ENCODE measurements at places on chromosomes 6 and 20. TPM values are rescaled to one million over a fixed set of nuclear protein-coding genes. Genes with fewer than 3 reads are reported as not detected.

The HINT3 gene
- total RNA-seq = 9.1 TPM

GRCh38 chr20:9417665-9418064 lies 96.7 kb upstream of the LAMP5 start:
- no peak for DNase-seq

DNA sequence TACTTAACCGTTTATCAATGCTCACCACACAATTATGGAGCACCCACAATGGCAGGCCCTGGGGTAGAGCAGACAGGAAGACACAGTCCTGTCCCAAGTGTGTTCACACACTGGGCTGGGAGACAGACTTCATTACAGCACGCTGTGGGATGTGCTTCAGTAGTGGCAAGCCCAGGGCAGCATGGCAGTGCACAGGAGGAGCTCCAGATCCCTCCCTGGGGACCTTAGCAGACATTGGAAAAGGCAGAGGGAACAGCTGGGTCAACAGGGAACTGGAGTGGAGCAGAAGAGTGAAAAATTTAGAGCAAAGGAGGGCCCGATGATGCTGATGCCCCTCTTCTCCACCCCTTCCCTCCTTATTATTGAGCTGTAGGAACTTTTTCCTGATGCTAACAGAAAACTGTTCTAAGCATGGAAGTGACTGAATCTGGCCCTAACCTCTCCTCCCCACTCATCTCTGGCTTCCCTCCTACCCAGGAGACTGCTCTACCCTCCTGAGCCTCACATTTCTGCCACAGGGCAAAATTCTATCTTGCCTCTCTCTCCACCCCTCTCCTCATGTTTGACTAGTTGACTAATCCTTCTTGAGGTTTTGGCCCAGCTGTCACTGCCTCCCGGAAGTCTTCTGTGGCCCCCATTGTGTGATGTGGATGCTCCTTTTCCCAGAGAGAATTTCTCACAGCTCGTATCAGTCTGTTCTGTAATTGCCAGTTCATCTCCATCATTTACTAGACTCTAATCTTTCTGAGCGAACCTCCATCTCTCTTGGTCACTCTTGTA lies 41.3 kb upstream of the NOP56 start:
- DNase-seq = no peak

GRCh38 chr20:17460119-17460518 lies 71.1 kb downstream of the BFSP1 start:
- no peak for DNase-seq

The PIM1 gene
- 5.7 TPM for total RNA-seq

- no peak for DNase-seq
These were observed 51.7 kb downstream of the GFOD1 start for GRCh38 chr6:13435477-13436246.

The EMILIN3 gene
- total RNA-seq = 0.30 TPM

- no peak for DNase-seq
These were observed 99.6 kb upstream of the DST start for GRCh38 chr6:56742122-56742791.

The CEP162 gene
- total RNA-seq = 1.7 TPM

DNA sequence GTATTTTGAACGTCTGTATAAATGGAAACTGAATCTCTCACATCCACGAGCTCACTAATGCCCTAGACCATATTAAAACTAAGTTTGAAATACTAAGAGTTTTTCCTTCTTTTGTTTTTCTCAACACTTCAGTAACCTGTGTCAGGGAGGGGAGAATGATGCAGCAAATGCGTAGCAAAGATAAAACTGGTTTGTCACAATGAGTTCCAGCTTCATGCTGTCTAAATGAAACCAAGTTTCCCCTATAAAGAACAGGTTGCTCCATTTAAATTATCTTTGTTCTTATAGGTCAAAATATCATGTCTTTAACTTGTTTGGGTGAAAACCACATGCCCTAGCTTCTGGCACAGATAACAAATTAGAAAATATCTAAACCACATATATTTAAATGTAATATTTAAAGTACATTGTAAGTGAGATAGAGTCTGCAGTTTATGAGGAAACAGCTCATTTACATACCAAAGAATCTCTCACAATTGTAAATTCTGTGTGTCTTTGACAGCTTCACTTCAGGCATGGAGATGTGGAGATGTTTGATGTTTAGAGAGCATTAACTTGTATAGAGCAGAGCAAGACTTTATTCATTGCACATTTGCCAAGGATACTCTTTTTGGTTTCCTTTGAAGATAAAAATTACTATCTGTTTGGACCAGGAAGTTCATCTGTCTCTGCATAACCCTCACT lies 7.3 kb downstream of the TRDN start:
- DNase-seq = no peak

DNA sequence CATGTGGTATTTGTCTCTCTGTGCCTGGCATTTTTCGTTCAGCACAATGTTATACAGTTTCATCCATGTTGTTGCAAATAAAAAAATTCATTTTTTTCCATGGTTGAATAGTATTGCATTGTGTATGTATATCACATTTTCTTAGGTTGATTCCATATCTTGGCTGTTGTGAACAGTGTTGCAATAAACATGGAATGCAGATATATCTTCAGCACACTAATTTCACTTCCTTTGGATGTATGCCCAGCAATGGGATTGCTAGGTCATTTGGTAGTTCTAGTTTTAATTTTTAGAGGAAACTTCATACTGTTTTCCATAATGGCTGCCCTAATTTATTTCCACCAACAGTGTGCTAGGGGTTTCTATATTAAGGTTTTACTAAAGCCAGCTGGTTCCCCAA lies 52.6 kb downstream of the GFRAL start:
- no peak for DNase-seq

DNA sequence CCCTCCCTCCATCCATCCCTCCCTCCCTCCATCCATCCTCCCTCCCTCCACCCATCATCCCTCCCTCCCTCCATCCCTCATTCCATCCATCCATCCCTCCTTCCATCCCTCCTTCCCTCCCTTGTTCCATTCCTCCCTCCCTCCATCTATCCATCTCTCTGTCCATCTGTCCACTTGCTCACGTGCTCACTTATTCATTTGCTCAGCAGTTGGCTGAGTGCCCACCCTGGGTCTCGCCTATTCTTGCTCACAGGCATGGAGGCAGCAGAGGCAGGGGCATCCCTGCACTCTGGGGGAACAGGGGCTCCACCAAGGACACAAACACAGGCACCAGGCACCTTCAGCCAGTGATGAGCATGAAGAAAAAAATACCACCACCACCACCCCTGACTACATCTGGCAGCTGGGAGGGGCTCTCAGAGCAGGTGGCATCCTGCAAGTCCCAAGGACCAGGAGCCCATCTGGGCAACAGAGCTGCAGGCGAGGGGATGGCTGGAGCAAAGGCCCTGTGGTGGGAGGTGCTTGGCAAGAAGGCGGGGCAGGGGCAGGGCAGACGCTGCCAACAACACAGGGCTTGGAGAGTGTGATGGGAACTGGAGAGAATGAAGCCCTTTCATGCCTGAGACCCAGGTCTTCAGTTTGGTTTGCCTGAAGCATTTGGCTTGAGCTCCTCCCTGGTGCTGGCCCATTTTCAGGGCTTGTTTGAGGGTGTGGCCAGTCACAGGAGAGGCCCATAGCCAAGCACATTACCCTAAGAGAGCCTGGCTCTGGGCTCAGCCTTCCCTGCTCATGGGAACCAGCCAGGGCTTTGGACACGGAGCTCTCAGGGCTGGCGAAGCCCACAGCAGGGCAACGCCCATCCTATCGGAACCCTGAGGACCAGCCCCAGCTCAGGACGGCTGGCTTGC lies 40.2 kb upstream of the MRGBP start:
- DNase-seq = no peak

The ACTL10 gene
- total RNA-seq = 0.20 TPM

DNA sequence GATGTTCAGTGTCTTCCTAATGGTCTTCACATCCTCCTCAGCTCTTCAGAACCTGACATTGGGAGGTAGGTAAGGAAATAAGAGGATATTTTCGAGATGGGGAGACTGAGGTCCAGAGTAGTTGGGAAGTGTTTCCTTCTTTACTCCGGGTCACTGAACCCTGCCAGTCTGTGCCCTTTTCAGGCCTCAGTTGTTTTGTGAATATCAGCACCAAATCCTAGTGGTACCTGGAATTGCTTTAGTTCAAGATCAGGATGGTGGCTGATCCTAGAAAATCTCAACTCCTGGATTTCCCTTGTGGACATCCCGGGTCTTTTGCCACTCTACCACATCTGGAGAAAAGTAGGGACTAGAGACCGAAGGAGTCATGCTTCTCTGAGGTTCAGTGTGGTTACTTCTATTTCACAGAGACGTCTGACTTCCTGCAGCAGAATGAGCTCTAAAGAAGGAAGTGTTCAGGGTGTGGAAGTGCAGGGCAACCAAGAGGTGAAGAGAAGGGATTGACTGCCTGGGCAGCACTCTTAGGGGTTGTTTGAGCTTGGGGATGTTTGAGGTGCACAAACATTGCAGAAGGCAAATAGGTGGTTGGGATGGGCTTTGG lies 995 bp downstream of the STK4 start:
- no peak for DNase-seq

GRCh38 chr6:27517928-27518787 lies 45.3 kb upstream of the ZNF184 start:
- no peak for DNase-seq

The TOP1 gene
- total RNA-seq = 18.0 TPM

DNA sequence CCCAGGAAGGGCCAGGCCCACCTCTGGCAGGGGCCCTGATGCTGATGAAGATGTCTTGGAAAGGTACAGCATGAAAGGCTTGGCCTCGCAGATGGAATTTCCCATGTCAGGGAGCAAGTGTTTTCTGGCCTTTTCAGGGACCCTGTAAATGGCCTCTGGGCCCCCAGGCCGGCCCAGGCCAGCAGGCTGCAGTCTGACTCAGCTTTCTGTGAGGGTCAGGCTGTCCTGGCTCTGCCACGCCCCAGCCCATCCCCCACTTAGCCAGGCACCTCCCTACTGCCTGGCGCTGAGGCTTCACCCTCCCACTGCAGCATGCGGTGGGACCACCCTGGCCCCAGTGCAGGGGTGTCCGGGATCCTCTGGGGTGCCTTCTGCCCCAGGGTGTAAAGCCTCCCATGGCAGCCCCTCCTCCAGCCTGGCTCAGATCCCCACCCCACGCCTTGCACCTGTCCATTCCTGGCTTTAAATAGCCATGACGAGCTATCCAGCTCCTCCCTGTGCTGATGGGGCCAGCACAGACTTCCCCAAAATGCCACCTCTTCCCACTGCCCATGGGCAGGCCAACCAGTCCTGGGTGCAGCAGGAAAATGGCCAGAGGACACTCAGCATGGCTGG lies 35.6 kb upstream of the GATA5 start:
- no peak for DNase-seq

- DNase-seq = no peak
These were observed 241.8 kb downstream of the CDH4 start for GRCh38 chr20:61493798-61494305.

The CDSN gene
- total RNA-seq = not detected

Measured in left lobe of liver (tissue), 2 donors.